ENCODE measurements at places on chromosomes 2 and 18.

GRCh38 chr2:96106991-96107707 is 9.2 kb downstream of the ADRA2B start:
- DNase-seq = no peak

- no peak for DNase-seq
Measured at GRCh38 chr18:12515550-12515949, 107.8 kb downstream of the PRELID3A start.

GRCh38 chr2:162838136-162838497 is 450 bp downstream of the KCNH7 start:
- no peak for DNase-seq

DNA sequence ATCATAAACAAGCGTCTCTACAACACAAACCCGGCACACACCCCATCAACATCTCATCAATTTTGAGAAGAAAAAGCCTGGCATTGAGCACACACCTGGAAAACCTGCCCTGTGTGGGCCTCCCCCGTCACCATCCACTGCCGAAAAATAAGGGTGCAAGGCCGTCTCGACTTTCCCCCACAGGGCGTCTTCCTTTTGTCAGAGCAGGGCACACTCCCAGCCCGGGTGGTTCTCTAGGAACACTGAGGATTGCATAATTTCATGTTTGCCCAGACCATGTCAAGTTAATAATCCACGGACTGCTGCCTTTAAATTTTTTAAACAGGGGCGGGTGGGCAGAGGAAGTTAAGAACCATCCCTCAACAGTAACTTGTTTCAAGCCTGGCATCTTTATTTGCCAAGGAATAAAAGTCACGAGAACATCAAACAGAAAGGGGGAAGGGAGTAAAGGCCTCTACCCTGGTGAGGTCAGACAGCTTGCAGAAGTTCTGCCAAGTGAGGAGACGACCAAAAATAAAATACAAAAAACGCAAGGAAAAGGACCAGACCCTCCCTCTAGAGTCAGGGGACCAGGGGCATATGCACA is 2.1 kb downstream of the TFCP2L1 start:
- no peak for DNase-seq

Measured in SIG-M5 (cell line).